ENCODE measurements at places on chromosomes 2 and 18.

- no peak for DNase-seq
Observed at GRCh38 chr2:158778243-158778642, 16.9 kb upstream of the DAPL1 start.

DNA sequence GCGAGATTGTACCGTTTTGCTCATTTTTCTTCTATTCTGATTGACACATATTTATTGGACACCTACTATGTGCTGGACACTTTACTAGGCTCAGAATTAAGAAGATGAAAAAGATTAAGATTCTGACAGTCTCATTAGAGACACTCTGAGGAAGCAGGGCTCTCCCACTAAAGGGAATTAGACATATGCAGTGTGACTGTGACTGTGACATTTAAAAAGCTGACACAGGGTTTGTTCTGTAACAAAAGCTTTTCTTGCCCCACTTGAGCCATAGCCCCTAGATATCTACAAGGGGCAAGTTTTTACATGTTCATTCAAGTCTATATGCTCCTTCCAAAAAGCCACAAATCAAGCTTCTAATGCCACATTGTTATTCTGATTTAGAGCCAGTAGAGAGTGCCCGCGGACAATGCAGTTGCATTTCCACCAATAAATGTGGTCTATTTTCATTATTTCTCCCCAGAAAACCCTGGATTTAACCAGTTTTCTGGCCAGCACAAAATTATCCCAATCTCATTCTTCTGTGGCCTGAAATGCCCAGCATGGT is 9.8 kb downstream of the ARHGAP25 start:
- no peak for DNase-seq

DNA sequence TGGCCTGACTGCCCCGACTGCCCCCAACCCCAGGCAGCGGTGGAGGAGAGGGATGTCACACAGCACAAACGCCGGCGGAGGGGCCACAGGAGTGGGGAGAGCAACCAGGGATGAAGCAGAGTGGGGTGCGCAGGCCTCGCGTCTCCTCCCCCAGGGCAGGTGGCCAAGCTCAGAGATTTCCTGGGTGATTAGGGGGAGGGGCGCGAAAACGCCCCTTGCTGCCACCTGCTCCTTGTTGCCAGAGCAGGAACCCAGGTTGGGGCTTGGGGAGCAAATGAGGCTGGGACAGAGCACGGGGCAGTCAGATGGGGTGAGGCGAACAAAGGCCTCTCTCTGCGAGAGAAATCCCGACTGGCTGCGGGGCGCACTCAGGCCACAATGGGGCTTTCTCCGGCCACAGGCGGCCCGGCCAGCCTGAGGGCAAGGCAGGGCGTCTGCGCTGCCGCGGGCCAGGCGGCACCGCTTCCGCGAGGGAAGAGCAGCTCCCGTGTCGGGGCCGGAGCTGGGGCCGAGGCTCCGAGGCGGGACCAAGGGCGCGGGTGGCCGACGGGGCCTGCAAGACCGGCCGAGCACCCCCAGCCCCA is 11.5 kb downstream of the TEX44 start:
- no peak for DNase-seq

GRCh38 chr18:35572644-35573043 is 8.9 kb upstream of the GALNT1 start:
- no peak for DNase-seq

DNA sequence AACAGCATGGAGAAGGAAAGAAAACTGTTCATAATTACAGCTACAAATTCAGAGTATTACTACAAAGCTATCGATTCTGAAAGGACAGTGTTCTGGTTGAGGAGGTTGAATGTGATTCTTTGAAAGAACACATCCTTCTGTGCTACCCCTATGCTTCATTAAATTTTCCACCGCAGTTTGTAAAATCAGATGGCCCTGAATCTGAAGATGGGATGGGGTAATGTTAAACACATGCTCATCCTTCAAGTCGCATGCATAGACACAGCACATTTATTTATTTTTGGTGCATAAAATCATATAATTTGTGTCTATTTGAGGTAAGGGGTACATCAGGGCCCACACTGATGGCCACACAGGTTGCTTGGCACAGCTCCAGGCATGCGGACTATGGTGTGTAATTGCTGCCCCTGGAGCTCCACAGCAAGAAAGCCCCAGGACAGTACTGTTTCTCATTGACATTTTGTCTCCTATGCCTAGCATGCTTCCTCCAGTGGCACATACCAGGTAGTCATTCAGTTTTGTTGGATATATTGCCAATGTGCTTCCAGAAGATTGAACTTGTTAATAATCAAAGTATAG is 238.8 kb upstream of the TANK start:
- DNase-seq, result no peak

DNA sequence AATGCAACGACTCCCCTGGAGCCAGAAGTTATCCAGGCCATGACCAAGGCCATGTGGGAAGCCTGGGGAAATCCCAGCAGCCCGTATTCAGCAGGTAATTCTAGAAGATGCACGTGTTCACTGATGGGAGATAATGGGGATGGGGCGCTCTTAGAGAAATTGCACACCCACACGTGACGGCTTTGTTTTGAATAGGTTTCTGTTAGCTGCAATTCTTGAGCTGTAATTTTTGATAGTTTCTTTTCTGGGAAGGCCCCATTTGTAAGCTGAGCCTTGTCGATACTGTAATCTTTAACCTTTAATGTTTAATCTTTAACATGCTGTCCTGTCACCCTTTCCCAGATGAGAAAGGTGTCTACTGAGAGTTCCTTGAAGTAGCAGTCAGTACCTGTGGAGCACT is 3.6 kb downstream of the SCLY start:
- no peak for DNase-seq

GRCh38 chr2:173751245-173751975 is 213.8 kb downstream of the SP3 start:
- DNase-seq, result no peak

DNA sequence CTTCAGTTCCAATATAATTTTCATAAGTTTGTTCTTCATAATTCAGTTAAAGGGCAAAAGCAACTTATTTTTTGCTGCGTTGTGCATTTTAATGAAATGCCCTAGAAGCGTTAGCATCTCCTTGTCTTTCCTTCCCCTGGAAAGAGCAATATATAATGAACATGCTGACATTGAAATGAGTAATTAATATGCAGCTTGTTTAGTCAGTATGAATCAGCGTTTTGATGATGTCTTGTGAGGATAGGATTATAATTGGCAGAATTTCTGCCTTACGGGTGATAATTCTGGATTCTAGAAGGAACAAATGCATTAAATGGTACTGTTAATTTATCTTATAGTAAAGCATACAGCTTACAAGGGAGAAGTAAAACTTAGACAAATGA is 152.3 kb upstream of the MMADHC start:
- no peak for DNase-seq

GRCh38 chr18:79486356-79487182 is 90.8 kb downstream of the NFATC1 start:
- no peak for DNase-seq

GRCh38 chr18:67467188-67467587 is 49.3 kb downstream of the DSEL start:
- DNase-seq, result no peak

- no peak for DNase-seq
Observed at GRCh38 chr2:45273412-45274249, 264.4 kb upstream of the SIX2 start.

- DNase-seq, result no peak
Observed at GRCh38 chr18:55522011-55522410, 66.0 kb downstream of the TCF4 start.

GRCh38 chr2:132984731-132985130 is 314.7 kb upstream of the LYPD1 start:
- DNase-seq, result no peak

GRCh38 chr2:145260081-145260480 is 740.2 kb upstream of the ZEB2 start:
- DNase-seq, result no peak

DNA sequence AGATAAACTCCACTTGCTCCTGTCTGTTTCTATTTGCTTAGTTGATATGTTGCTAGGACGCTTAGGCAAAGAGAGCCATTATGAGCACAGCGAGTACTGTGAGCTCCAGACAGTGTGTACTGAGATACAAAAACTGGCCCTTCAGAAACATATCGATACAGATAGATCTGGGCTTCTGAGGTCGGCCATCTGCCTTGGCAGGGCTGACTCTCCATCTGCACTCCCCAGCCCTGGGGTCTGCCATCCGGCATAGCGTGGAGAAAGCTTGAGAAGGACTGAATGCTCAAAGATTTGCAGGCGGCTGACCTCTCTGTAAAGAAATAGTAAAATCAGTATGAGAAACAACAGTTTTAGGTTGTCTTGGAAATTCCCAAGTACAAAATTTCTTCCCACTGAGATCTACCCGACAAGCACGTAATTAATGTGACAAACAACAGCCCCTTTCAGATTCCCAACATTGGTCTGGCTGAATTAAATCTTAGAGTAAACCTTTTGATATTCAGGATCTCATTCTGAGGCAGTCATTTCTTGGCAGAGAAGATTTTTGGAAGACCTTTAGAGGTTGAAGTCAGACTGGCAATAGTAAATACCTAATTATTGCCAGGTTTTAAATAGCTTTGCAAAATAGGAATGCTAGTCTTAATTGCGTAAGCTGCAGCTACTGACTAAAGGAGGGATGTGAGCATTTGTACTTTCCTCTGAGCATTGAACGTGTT is 127.4 kb downstream of the CHST9 start:
- no peak for DNase-seq

GRCh38 chr2:57205241-57205640 is 841.4 kb upstream of the VRK2 start:
- no peak for DNase-seq

DNA sequence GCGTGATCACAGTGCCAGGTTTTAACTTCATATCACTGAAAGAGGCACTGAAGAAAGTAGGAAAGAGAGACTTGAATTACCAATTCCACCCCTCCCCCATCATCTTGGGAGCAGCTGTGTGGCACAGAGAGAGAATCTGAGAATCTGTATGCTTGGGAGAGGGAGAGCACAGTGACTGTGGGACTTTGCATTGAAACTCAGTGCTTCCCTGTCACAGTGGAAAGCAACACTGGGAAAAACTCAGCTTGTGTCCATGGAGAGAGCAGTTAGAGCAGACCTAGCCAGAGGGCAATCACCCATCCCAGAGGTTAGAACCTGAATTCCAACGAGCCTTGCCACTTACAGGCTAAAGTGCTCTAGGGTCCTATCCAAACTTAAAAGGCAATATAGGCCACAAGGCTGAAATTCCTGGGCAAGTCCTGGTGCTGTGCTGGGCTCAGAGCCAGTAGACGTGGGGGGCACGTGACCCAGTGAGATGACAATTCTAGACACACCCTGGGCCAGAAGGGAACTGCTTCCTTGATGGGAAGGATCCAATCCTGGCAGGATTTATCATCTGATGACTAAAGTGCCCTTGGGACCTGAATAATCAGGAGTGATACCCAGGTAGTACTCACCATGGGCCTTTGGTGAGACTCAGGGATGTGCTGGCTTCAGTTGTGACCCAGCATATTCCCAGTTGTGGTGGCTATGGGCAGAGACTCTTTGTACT is 15.5 kb upstream of the ABCB11 start:
- DNase-seq, result no peak

GRCh38 chr2:46459694-46460093 is 19.7 kb upstream of the TMEM247 start:
- DNase-seq, result no peak

GRCh38 chr18:67735506-67735905 is 219.0 kb upstream of the DSEL start:
- no peak for DNase-seq

DNA sequence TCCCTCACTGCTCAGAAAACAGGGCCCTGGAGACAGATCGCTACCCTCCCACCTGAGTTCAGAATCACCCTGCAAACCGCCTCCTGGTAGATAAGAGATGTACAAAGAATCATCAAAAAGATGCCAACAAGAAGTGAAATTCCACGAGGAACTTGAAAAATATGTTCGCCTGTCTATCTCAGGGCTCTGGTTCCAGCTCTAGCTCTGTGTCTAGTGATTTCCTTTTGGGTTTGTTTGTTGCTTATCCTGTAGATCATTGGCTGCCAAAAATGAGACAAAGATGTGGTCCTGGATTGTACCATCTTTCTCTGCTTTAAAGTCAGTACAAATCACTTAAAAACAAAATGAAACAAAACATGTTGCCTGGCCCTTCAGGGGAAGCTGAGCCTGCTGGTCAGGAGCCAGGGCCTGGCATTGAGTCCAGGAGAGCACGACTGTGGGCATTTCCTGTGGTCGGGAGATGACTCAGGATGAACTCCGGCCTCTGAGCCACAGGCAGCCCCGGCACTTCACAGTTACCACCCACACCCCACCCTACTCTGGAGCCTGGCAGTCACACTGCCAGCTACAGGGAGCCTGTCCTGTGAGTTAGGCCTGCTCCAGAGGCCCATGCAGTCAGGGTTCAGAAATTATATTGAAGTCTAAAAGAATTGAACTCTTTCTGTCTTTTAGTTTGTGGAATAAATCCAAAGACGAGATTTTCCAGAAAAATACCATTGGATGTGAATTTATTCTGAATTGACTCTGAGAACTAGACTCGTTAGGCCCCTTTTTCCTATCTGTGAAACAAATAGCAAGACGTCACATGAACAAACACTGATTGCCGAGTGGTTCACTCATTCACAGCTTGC is 8.0 kb upstream of the ITGB6 start:
- peak; percentile 64 for DNase-seq
